ENCODE measurements at places on chromosomes 11 and 22. TPM values are rescaled to one million over a fixed set of nuclear protein-coding genes. Genes with fewer than 3 reads are reported as not detected.

The FREY1 gene
- total RNA-seq, result 1.3 TPM

The POU2AF3 gene
- total RNA-seq, result not detected

The HBE1 gene
- total RNA-seq, result not detected

The SAA4 gene
- total RNA-seq, result not detected

The SYT12 gene
- 2.0 TPM for total RNA-seq

The TSGA10IP gene
- total RNA-seq, result not detected

The TENM4 gene
- 3.2 TPM for total RNA-seq

The CAPN5 gene
- 3.2 TPM for total RNA-seq

The CARNS1 gene
- not detected for total RNA-seq

The RASSF10 gene
- total RNA-seq, result 2.4 TPM

The PLAAT5 gene
- not detected for total RNA-seq

The DBX1 gene
- not detected for total RNA-seq

The C11orf97 gene
- total RNA-seq, result not detected

DNA sequence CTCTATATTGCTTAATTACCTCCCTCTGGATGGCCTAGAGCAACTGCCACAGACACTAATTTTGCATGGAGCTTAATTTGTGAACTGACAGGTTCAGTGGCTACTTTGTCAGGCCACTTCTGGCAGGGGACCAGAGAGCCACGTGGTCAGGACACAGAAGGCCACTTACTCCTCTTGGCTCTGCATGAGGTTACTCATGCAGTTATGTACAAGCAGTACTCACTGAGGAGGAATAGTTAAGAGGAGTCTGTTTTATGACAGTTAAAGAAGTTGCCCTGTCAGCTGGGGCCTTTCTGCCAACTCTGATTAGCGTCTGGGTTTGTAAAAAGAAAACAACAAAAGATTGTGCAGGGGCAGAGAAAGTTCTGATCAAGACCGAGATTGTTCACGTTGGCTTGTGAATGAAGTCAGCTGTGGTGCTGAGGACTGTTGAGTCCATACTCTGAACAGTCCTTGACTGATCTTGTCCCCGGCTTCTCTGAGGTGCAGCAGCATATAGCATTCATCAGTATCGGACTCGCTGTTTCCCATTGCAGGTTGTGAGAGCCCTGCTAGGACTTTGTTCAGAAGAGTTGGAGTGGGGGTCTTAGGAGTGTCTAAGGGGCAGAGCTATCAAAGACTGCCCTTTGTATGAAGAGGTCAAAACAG is 41.4 kb downstream of the PPFIBP2 start:
- no peak for DNase-seq

- no peak for DNase-seq
These were observed 19.5 kb downstream of the YPEL4 start for GRCh38 chr11:57630171-57630570.

- no peak for DNase-seq
These were observed 12.7 kb downstream of the MRPL48 start for GRCh38 chr11:73800276-73800806.

- DNase-seq, result no peak
These were observed 26.7 kb downstream of the FLI1 start for GRCh38 chr11:128720522-128720985.

GRCh38 chr11:116615211-116615865 is 157.4 kb downstream of the BUD13 start:
- no peak for DNase-seq

GRCh38 chr22:41043722-41044121 is 48.7 kb upstream of the EP300 start:
- DNase-seq, result no peak

- peak; percentile 84 for DNase-seq
These were observed 90.4 kb downstream of the CWC15 start for GRCh38 chr11:94882931-94883330.

DNA sequence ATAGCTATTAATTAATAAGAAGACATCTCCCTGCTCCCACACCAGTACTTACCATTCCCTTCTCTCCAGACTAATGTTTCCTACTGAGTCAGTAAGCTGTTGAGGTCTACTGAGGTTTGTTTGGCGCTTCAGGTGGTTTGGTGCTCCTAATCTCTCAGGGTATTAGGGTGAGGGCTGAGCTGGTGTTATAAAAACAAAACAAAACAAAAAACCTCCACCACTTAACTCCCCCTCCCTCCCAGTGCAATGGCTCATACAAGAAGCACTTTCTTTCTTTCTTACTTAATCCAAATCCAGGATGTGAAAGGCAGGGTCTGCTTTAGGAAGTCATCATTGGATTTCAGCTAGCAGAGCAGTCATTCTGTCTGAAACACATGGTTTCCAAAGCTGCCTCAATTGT is 15.3 kb downstream of the CSTPP1 start:
- no peak for DNase-seq

GRCh38 chr11:23679041-23679440 is 817.8 kb upstream of the LUZP2 start:
- DNase-seq, result no peak

- DNase-seq, result no peak
These were observed 122.0 kb upstream of the SORL1-AS1 start for GRCh38 chr11:121574801-121575200.

DNA sequence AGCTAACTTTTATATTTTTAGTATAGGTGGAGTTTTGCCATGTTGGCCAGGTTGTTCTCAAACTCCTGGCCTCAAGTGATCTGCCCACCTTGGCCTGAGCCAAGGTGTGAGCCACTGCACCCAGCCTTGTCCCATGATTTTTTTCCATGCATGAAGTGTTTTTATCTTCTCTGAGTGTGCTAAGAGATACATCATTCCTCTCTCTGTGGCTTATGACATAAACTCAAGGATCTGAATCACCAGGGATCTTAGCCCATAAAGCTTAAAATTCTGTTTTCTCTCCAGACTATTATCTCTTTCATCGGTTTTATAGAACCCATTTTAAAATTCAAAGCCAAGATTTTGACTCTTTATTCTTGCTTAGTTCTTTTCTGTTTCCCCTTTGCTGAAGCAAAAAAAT is 48.4 kb upstream of the C11orf58 start:
- no peak for DNase-seq

GRCh38 chr11:70568035-70568813 is 169.9 kb downstream of the CTTN start:
- peak; percentile 26 for DNase-seq

DNA sequence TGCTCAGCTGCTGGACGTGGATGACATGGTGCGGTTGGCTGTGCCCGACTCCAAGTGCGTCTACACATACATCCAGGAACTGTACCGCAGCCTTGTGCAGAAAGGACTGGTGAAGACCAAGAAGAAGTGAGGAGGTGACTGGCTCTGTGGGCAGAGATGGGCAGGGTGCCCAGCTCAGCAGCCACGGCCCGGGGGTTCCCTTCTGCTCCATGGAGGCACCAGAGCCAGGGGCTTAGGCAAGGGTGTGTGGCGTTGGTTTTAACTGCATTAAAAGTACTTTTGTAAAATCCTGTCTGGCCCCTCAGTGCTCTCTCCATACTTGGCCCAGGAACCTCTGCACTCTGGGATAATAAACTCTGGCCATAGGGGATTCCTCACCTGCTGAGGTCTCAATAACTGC is 12.6 kb downstream of the SMTNL1 start:
- no peak for DNase-seq

- no peak for DNase-seq
These were observed 5.2 kb upstream of the WEE1 start for GRCh38 chr11:9568161-9568853.

GRCh38 chr11:119608781-119609180 is 120.2 kb downstream of the NECTIN1 start:
- no peak for DNase-seq

- peak; percentile 99 for DNase-seq
These were observed 23.8 kb downstream of the DIXDC1 start for GRCh38 chr11:111960916-111961315.

GRCh38 chr22:33335611-33336279 is 277.6 kb upstream of the SYN3 start:
- DNase-seq, result no peak

GRCh38 chr22:38879961-38880360 is 7.9 kb upstream of the CBX6 start:
- no peak for DNase-seq

DNA sequence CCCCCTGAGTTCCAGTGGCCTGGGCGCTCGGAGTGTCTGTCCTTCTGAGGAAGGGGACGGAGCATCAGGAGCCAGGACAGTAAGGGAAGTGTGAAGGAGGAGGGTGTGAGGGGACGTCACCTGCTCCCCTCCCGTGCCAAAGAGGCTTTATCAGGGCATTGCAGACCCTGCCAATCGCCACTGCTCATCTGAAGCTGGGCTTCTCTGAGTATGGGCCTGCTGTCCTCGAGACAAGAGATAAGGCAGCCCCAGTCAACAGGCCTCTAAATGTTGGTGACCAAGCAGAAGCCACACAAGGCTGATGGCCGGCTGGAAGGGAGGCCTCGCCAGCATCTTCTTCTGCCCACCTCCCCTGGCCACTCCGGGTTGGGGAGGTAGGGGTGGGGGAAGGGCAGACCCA is 29.8 kb downstream of the LIF start:
- no peak for DNase-seq

GRCh38 chr11:87583931-87584330 is 546.2 kb downstream of the TMEM135 start:
- peak; percentile 97 for DNase-seq

DNA sequence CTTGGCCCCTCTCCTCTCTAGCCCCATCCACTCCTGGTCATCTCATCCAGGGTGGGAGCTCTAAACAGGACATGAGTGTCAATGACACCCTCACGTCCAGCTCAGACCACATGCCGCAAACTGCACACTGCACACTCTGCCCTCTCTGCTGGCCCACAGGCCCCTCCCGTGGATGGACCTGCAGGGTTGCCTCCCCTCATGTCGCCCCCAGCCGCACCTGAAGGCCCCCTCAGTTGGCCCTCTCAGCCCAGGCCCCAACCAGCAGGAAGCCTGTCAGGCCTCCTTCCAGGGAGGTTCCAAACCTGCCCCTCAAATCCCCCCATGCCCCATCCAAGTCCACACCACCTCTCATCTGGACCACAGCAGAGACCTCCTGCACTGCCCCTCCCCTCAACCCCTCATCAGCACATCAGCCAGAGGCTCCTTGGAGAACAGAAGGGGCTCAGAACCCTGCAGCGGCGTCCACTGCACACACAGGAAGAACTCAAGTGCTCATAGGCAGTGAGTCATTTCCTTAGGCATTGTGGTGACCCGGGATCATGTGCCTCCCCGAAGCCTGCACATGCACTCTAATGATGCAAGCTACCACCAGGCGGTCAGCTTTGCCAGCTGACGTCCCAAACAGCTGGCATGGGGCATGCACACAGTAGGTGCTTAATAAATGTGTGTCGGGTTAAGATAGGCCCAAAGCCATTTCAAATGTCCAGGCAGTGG is 12.9 kb upstream of the CDKN1C start:
- DNase-seq, result peak; percentile 83

DNA sequence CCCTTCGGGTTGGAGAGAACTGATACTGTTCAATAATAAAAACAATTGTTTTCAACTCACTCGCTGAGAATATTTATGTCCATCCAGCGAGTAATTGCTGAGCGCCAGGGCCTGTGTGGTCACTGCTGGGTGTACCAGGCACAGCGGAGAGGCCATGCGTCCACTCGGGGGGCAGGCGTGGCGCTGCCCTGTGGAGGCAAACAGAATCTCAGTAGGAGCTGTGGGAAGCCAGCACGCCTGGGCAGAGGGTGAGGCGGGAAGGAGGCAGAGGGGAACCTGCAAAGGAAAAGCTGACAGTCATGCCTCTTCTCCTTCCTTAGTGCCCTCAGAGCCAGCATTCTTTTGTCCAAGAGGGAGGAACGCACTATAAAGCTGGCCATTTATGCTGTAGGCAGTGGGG is 11.4 kb downstream of the GLB1L3 start:
- no peak for DNase-seq

GRCh38 chr11:15575409-15575808 is 460.7 kb downstream of the INSC start:
- no peak for DNase-seq

- DNase-seq, result no peak
These were observed 14.4 kb upstream of the PPP6R3 start for GRCh38 chr11:68446046-68446725.

DNA sequence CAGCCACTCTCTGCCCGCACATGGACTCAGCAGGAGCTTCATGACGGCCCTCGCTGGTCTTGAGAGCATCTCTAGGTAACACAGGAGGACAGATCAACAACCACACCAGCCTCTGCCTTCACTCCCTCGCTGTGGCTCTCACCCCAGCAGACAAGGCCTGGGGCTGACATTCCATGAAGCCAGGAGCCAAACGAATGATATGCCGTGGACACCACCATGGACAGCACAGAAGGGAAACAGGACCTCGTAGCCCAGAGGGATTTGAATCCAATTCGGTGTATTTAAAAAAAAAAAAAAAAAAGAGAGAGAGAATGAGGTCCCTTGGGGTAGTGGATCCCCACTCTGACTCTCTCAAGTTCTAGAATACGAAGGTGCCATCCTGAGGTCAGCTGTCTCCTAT is 385.5 kb downstream of the SHANK2 start:
- no peak for DNase-seq

DNA sequence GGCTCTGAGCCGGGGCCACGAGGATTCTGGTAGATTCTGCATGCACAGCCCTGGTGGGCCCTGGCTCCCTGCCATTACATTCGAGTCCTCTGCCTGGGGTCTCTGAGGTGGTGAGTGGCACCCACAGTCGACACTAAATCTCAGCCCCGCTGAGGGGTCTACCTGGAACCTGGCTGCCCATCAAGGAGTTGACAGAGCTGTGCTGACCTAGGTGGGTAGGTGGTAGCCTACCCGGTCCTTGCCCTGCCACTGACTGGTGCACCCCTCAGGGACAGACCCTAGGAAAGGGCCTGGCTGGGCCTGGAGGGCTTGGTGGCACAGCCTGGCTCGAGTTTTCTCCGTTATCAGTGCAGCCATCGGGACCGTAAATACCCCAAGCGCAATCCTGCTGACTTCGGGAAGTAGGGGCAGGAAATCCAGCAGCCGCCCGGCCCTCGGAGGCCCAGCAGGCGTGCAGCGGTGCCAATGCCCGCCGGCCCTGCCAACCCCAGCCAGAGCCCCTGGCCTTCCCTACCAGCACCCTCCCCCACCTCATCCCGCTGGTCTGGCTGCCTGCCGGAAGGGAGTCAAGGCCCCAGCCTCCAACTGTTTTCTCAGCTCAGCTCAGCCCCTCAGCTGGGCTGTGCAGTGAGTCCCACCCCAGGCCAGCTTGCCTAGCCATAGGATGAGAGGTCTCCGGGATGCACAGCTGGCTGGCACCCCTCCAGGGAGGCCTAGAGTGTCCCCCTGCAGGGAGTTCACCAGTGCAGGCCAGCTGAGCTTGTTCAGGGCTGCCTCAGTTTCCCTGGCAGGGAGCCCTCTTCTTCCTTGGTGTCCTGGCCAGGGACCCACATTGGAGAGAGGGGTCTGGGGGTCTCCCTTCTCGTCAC is 80.4 kb upstream of the KCNQ1OT1 start:
- no peak for DNase-seq

GRCh38 chr11:13135385-13136271 is 126.5 kb downstream of the RASSF10 start:
- DNase-seq, result no peak

- DNase-seq, result peak; percentile 58
These were observed 857.0 kb downstream of the KCNA4 start for GRCh38 chr11:29159552-29160465.

- DNase-seq, result no peak
These were observed 390.4 kb downstream of the INSC start for GRCh38 chr11:15505155-15505554.
